ENCODE measurements at places on chromosomes 4 and X.
A peak's percentile ranks its signal among the peaks of the same experiment; 100 is the strongest.

GRCh38 chr4:105637408-105638176 is 70.9 kb downstream of the INTS12 start:
- DNase-seq = no peak

- no peak for DNase-seq
These were observed 111.6 kb upstream of the PTPN13 start for GRCh38 chr4:86482306-86483172.

GRCh38 chr4:112633477-112634235 is 3.1 kb downstream of the ZGRF1 start:
- peak; percentile 4 for DNase-seq

- DNase-seq = peak; percentile 79
These were observed 712 bp downstream of the STX18 start for GRCh38 chr4:4541040-4541631.

GRCh38 chrX:66164470-66164869 is 423 bp downstream of the HEPH start:
- no peak for DNase-seq

GRCh38 chr4:174316546-174316945 is 32.8 kb downstream of the CEP44 start:
- DNase-seq = no peak
